ENCODE measurements at places on chromosomes 3 and 15.

DNA sequence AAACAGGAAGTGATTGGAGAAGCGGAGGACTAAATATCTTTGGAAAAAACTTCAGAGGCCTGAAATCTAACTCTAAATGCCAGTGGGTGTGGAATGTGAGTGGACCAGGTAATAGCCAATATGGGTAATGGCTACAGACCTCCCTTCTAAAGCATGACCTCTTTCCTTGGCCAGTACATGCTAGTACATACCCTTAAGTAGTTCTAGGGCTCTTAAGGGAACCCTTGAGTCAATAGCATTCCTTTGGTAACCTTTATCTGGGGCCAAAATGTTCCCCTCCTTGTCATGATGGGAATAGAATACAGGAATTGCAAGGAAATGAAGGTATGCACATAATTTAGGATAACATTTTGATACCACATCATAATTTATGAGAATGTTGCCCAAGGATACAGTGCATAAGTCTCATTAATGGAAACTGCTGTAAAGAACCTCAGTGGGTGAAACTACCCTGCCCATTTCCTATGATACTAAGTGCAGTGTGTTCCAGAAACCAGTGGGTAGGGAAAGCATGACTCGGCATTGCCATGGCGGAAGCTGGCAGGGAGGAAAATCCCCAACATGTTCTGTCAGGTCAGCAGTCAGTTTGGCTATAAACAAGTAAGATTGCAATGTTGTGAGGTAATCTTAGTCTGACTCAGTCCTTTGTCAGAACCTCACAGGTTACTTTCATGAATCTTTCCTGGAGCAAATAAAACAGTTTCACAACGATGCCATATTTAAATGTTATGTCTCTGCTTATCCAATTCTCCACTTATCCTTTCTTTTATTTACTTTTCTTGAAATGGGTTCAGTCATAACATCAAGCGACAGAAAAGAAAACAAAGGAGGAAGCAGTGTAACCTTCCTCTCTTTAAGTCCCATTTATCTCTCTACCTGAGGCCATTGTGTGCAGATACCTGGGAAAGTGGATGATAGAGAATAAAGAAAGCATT lies 23.5 kb upstream of the RAP2B start:
- DNase-seq = no peak

GRCh38 chr15:93173369-93173768 lies 84.4 kb upstream of the RGMA start:
- DNase-seq = no peak

DNA sequence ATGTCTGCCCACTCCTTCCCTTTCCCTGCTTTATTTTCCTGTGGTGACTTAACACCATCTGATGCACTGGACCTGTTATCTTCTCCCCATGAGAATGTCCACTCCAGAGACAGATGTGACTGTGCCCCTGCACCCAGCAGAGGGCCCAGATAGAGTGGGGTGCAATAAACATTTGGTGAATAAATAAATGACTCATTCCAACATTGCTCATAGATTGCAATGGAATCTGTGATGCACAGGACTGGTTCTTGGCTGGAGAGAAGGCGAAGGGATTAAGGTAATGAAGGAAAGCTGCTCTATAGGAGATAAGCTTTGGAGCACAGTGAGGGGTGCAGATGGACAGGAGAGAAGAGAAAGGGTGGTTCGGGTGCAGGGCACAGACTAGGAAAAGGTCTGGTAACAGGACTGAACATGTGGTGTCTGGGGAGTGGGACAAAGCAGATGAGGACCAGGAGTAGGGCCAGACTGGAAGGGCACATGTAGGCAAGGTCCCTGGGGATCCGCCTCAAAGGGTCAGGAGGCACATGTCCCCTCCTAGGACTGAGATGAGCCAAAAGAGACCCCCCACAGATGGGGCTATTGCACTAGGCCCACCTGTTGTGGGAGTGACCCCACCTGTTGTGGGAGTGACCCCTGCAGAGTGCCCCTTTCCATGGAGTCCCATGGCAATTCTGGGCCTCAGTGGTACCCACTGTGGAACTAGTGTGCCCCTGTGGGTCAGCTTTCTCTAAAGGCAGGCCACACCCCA lies 17.5 kb upstream of the POC1A start:
- DNase-seq = no peak

DNA sequence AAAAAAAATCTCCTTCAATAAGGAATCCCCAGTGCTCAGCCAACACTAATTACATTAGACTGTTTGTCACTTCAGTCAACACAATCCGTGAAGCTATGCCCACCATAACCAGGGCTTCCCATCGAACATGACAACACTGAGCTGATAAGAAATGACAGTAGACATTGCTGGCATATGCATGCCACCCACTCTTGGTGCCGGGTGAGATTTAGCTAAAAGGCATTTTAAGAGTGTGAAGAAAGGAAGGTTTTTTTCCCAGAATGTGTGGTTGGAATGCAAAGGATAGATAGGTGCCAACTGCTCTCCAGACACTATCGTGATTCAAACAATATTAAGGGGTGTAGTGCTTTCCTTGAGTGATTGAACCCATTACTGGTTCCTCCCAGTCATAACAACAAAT lies 344.0 kb upstream of the LMCD1 start:
- no peak for DNase-seq

DNA sequence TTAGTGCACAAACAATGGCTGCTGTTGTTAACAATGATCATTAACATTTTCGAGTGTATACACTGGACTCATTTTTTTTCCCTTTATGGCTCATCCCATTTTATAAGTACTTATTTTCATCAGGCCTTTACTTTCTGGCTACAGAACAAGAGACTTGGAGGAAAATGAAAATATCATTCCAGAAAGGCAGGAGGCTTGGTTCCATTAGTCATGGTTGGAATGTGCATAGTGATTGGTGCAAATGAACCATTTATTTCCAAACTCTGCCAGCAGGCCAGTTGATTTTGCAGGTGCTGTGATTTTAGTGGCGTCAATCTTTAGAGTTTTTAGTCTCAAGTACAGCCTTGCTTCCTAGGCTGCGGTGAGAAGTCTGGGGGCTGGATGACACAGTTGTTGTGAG lies 151.8 kb downstream of the ITPR1 start:
- DNase-seq = no peak

All from NCI-H526 treated with DMSO at 0.1 percent for 48 hours (cell line).